Activated naive CD8-positive, alpha-beta T cell treated with anti-CD3 and anti-CD28 coated beads for 36 hours (primary cell): ENCODE measurements at places on chromosomes 7 and 10. TPM values are rescaled to one million over a fixed set of nuclear protein-coding genes. Genes with fewer than 3 reads are reported as not detected.

The PRDX3 gene
- 232 TPM for total RNA-seq

The SEMA3E gene
- not detected for total RNA-seq

The CYP2C9 gene
- total RNA-seq: not detected

The SUN3 gene
- not detected for total RNA-seq

The ZNF488 gene
- 0.33 TPM for total RNA-seq

The PRKG1 gene
- not detected for total RNA-seq

The RASA4B gene
- 23.6 TPM for total RNA-seq
